Ovary (tissue), 10 donors: ENCODE measurements at places on chromosomes 3 and 15. TPM values are rescaled to one million over a fixed set of nuclear protein-coding genes. Genes with fewer than 3 reads are reported as not detected.

DNA sequence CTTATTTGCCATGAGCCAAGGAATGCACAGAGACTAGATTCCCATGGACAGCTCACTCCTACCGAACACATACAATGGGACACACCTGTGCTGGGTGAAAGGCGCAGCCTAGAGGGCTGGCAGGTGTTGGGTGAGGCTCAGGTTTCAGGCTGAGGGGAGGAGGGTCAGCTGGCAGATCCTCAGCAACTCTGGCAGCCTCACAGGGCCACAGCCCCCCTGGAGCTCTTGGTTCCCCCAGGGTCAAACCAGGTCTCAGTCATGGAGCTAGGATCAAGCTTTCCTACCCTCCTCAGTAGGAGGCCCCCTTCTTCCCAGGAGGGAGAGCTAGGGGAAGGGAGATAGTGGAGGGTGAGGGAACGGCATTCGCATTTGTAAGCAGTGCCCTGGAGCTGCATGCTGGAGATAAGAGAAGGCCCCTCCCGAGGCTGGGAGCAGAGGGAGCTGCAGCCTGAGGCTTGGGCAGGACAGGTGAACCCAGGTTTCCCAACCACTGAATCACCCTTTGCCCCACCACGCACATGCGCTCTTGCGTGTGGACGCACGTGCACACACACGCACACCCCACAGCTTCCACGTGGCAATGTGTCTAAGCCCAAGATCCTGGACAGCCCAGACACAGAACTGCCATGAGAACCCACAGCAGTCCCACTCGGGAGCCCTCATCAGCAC lies 26.3 kb upstream of the TFRC start:
- H3K4me3 ChIP-seq: no peak overlapping the region
- H3K27ac ChIP-seq: no peak overlapping the region
- no peaks in the 10 kb centered on the region for H3K4me1 ChIP-seq
- no peaks in the 10 kb centered on the region for H3K36me3 ChIP-seq
- DNase-seq: no peak

DNA sequence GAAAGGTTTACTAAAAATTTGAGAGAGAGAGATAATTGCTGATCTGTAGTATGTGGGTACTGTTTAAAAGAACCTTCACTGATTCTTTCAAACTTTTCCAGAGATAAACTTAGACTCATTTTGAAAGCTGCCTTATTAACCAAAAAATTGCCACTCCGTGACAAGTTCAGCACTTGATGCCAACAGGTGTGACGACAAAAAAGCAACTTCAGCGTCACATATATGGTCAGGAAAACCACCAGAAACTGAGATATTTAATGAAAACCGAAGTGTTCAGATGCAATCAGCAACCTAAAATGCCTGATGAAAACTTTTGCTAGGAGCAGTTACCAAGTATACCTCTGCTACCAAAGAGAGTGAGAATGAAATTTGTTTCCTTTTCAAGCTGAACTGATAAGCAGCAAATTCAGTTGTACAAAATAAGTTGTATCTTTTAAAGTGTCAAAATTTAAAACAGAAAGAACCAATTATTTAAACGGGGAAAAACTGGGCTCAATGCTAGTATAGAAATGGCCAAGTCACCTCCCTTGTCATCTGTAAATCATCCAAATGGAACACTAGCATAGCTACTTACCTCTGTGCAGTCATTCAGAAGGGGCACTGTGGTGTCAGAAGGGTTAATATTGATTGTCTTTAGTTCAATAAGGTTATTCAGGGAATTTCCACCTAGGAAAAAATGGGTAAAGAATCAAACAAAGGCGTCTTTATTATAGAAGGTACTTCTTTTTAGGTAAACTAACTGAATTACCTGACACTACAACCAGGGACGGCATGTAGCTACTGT lies 91.5 kb upstream of the OCA2 start:
- no peak for DNase-seq
- H3K4me1 ChIP-seq: peaks cover 3% of the 10 kb centered on the region
- no peaks in the 10 kb centered on the region for H3K27me3 ChIP-seq
- no peaks in the 10 kb centered on the region for H3K36me3 ChIP-seq
- H3K27ac ChIP-seq: no peak overlapping the region

The LOXL1 gene
- total RNA-seq: 24.5 TPM

GRCh38 chr15:54571576-54571975 lies 593.3 kb downstream of the UNC13C start:
- DNase-seq: no peak
- no peaks in the 10 kb centered on the region for H3K4me1 ChIP-seq
- no peaks in the 10 kb centered on the region for H3K36me3 ChIP-seq
- no peak overlapping the region for H3K4me3 ChIP-seq
- no peak overlapping the region for H3K27ac ChIP-seq

The DUOXA2 gene
- not detected for total RNA-seq

GRCh38 chr3:149044339-149045083 lies 41.8 kb downstream of the HLTF start:
- no peaks in the 10 kb centered on the region for H3K27me3 ChIP-seq
- no peaks in the 10 kb centered on the region for H3K36me3 ChIP-seq
- H3K4me1 ChIP-seq: no peaks in the 10 kb centered on the region

The CCDC39 gene
- total RNA-seq: 0.86 TPM

The SLC28A1 gene
- total RNA-seq: 0.92 TPM

The QARS1 gene
- 171 TPM for total RNA-seq
